ENCODE measurements at places on chromosomes 16 and 17.

- no peak for DNase-seq
Observed at GRCh38 chr17:4488989-4489595, 9.6 kb upstream of the SPNS2 start.

- DNase-seq = no peak
Observed at GRCh38 chr16:76653390-76654026, 376.3 kb downstream of the CNTNAP4 start.

DNA sequence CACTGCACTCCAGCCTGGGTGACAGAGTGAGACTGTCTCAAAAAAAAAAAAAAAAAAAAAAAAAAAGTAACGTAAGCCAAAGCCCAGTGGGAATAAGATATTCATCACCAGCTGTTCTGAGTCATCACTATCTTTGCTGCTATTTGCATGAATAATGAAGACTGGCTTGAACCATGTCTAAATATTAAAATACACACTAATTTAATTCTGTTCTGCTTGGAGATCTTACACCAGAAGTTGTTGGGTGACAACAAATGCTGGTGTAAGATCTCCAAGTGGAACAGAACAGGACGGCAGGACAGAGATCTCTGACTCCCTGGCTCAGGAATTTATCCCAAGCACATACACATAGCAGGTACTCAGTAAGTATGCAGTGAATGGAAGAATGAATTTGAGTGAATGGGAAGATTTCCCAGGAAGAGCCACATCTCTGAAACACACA lies 19.6 kb downstream of the DNAH17 start:
- no peak for DNase-seq

DNA sequence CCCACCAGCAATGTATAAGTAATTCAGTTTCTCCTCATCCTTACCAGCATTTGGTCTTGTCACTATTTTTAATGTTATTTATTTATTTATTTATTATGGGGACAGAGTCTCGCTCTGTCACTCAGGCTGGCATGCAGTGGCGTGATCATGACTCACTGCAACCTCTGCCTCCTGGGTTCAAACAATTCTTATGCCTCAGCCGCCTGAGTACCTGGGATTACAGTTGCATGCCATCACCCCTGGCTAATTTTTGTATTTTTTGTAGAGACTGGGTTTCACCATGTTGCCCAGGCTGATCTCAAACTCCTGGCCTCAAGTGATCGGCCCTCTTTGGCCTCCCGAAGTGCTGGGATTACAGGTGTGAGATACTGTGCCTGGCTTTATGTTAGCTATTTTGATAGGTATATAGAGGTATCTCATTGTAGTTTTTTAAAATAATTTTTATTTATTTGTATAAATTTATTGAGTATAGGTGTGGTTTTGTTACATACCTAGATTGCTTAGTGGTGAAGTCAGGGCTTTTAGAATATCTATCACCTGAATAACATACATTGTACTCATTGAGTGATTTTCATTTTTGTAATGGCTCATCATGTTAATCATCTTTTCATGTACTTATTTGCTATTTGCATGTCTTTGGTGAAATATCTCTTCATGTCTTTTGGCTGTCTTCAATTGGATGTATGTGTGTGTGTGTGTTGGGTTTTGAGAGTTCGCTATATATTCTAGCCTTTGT lies 53.3 kb downstream of the TANC2 start:
- DNase-seq = no peak

- no peak for DNase-seq
Observed at GRCh38 chr17:65064452-65065019, 8.0 kb upstream of the GNA13 start.

DNA sequence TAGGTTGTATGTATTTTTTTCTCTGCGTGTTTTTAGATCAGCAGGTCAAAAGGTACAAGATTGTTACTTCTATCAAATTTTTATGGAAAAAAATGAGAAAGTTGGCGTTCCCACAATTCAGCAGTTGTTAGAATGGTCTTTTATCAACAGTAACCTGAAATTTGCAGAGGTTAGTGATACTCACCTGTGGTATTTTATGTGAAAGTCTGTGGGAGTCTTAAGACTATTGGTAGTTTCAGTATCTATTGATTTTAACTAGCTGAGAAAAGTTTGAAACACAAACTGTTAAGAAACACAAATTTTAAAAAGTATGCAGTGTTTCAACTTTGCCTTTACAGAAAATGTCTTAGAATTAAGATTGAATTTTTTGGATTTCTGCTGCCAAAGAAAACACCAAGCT lies 49.6 kb downstream of the CYLD start:
- no peak for DNase-seq

Measured in CD8-positive, alpha-beta T cell (primary cell).